Esophagus muscularis mucosa (tissue), 4 donors: ENCODE measurements at places on chromosomes 3 and 15. TPM values are rescaled to one million over a fixed set of nuclear protein-coding genes. Genes with fewer than 3 reads are reported as not detected.
A peak's percentile ranks its signal among the peaks of the same experiment; 100 is the strongest.

DNA sequence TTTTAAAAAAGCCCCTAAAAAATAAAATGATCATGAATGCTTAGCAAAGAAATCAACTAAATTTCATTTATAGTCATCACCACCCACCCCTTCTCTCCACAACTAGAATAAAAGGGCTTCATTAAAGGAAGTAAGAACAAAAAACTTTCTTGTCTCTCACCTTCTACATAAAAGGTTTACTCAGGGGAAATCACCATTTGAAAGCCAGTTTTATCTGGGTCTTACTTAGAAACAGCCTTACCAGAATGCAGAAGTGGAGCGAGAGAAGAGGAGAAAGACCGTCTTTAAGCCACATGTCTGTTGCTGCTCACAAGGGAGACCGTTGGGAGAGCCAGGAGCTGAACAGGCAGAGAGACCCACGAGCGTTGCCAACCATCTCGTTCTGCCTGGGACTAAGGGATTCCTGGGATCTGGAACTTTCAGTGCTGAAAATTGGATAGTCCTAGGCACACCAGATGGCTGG, 350.1 kb upstream of the PROK2 start:
- H3K27me3 ChIP-seq: no peaks in the 10 kb centered on the region
- H3K27ac ChIP-seq: no peak overlapping the region
- H3K4me1 ChIP-seq: peaks cover 10% of the 10 kb centered on the region

DNA sequence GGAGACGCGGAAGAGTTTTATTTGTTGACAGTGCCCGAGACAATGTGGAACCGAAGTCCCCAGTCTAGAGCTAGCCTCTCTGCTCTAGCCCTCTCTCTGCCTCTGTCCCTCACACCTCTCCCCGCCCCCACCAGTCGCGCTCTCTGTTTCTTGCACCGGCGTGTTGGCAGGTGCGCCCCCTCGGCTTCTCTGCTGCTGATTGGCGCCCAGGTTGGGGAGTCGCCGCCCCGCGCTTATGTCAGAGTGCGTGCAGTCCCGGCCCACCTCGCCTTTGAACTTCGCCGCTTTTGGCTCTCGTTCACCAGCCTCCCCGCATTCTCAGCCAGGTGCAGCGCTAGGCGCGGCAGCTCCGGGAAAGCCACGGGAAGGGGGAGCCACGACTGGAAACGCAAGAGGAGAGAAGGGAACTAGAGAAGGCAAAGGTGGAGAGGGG, at the start of gene SOX14:
Gene SOX14 (plus strand): TSS at position 315 of the 433 bp plus-strand sequence. CDS start 470 bp downstream, outside the sequence.
- peak; percentile 89 for DNase-seq
- no peak within 1 kb of the TSS for H3K27ac ChIP-seq
- H3K4me3 ChIP-seq: peak within 1 kb of the TSS; percentile 16
- peaks cover 63% of the 10 kb centered on the region for H3K4me1 ChIP-seq
- no peaks in the 10 kb centered on the region for H3K36me3 ChIP-seq

- H3K36me3 ChIP-seq: no peaks in the 10 kb centered on the region
- no peak overlapping the region for H3K27ac ChIP-seq
- no peaks in the 10 kb centered on the region for H3K27me3 ChIP-seq
- DNase-seq: no peak
- H3K4me1 ChIP-seq: no peaks in the 10 kb centered on the region
Observed at GRCh38 chr15:67319961-67320360, 65.4 kb downstream of the IQCH start.

DNA sequence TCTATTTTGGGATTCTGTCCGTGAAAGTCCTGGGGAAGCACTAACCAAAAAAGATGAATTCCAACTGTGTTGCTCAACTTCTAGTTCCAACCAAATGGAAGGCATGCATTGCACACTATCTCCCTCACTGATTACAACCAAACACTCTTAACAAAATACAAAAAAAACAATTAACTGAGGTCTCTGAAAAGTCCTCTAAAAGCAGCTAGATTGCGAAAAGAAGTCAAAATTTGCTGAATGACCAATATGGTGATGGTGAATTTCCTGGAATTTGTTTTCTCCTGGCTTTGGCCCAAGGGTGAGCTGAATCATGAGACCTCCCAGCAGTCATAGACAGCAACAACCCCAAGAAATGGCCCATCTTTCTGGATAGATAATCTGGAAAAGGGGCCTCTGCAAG, 28.3 kb downstream of the CYP19A1 start:
- H3K4me3 ChIP-seq: no peak overlapping the region
- no peak for DNase-seq
- H3K36me3 ChIP-seq: no peaks in the 10 kb centered on the region

- H3K27ac ChIP-seq: no peak overlapping the region
- no peaks in the 10 kb centered on the region for H3K27me3 ChIP-seq
- no peak for DNase-seq
- no peaks in the 10 kb centered on the region for H3K36me3 ChIP-seq
- no peaks in the 10 kb centered on the region for H3K4me1 ChIP-seq
Observed at GRCh38 chr15:21260966-21261395, 179.3 kb downstream of the POTEB3 start.

The CRBN gene
- total RNA-seq: 109 TPM

The GRIP2 gene
- 0.92 TPM for total RNA-seq

The ZNF80 gene
- total RNA-seq: not detected

The GABRR3 gene
- total RNA-seq: not detected

The SLC27A2 gene
- total RNA-seq: 1.8 TPM

The FBN1 gene
- total RNA-seq: 253 TPM
